ENCODE measurements at places on chromosomes 3 and 15. TPM values are rescaled to one million over a fixed set of nuclear protein-coding genes. Genes with fewer than 3 reads are reported as not detected.

DNA sequence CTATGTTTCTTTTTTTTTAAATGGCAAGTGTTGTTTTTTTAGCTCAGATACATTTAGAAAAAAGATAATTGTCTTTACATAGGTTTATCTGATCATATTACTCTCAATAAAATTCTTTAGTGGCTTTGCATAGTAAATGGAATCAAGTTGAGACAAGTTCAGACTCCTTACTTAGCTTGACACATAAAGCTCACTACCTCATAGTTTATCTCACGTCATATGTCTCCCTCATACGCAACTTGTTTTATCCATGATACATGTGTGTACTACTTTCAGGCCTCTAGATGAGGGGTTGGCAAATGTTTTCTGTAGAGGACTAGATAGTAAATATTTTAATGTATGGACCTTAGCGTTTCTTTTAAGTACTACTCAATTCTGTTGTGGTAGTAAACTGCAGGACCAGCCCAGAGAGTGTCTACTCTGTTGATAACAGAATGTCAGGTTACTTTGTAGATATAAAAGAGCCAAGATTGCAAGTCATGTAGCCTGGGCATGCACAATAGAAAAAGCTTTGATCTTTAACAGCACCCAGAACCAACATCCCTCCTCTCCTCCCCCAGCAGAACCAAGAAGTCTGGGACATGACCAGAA lies 28.2 kb upstream of the MGA start:
- H3K27ac ChIP-seq = no peak overlapping the region
- H3K36me3 ChIP-seq = no peaks in the 10 kb centered on the region
- no peak for DNase-seq
- H3K4me3 ChIP-seq = no peak overlapping the region
- no peaks in the 10 kb centered on the region for H3K27me3 ChIP-seq

Gene CAND2
- total RNA-seq = 2.4 TPM

DNA sequence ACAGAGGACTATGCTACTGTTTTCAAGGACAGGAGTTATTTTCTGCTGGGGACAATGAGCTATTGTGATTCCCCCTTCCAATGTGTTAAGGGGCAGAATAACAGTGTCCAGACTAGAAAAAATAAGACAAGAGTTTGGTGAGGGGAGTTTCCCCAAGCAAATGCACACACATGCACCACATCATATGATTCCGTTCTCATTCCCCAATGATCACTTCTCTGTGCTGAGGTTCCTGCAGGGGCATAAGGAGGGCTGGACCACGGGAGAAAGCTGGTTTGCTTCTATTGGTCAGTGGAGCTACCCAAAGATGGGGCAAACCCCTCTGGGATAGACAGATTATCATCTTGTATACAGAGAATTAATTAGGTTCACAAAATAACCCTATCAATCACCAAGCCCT lies 80.6 kb downstream of the RBPMS2 start:
- H3K4me3 ChIP-seq = no peak overlapping the region
- peaks cover 4% of the 10 kb centered on the region for H3K36me3 ChIP-seq
- H3K27me3 ChIP-seq = no peaks in the 10 kb centered on the region
- peaks cover 38% of the 10 kb centered on the region for H3K4me1 ChIP-seq
- no peak for DNase-seq

DNA sequence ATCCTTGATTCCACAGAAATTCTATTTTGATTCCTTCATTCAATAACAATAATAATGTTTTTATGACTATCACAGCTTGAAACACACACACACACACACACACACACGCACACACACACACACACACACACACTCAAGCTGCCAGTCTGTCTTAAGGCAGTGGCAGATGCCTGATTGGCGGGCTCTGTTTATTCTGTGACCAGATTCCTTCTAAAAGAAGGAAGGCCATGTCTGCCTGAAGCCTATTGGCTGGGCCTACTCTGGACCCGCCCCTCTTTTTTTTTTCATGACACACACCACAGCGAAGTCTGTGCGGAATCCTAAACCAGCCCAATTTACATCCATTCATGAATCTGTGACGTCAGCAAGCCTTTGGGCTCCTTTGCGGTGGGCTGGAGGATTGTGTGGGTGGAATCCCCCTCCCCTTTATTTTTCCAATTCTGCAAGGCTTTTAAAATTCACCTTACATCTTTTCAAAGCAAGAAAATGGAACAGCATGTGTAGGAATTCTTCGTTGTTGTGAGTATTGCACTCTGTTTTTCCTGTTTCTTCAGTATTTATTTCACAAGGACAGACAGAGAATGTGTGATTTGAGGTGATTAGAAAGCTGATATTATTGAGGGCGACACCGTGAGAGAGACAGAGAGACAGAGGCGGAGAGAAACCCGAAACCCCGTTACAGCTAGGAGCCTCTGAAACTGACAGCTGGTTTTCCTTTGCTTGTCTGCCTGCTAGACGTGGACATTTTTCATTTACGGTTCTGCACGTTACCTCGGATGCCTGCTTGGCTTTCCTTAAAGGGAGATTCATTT lies at the start of gene MAP3K13:
Gene MAP3K13 (plus strand): TSS at position 287 of the 812 bp plus-strand sequence. CDS start 65,446 bp downstream, outside the sequence.
- no peak within 1 kb of the TSS for H3K27ac ChIP-seq
- no peaks in the 10 kb centered on the region for H3K36me3 ChIP-seq
- DNase-seq = peak; percentile 94

- H3K4me1 ChIP-seq = no peaks in the 10 kb centered on the region
- DNase-seq = no peak
- no peak overlapping the region for H3K4me3 ChIP-seq
- H3K27ac ChIP-seq = no peak overlapping the region
- H3K36me3 ChIP-seq = peaks cover 7% of the 10 kb centered on the region
- H3K27me3 ChIP-seq = no peaks in the 10 kb centered on the region
Observed at GRCh38 chr3:113485161-113485609, 29.8 kb downstream of the SPICE1 start.

GRCh38 chr3:136332302-136332701 lies 82.2 kb downstream of the PCCB start:
- H3K4me3 ChIP-seq = no peak overlapping the region
- H3K27me3 ChIP-seq = no peaks in the 10 kb centered on the region
- H3K4me1 ChIP-seq = no peaks in the 10 kb centered on the region

- H3K4me3 ChIP-seq = no peak overlapping the region
- H3K4me1 ChIP-seq = peaks cover 29% of the 10 kb centered on the region
- no peaks in the 10 kb centered on the region for H3K36me3 ChIP-seq
- no peak overlapping the region for H3K27ac ChIP-seq
Observed at GRCh38 chr3:141796081-141796888, 33.1 kb downstream of the GRK7 start.

Gene BBX
- total RNA-seq = 110 TPM

Measured in neural progenitor cell (in vitro differentiated cells).